ENCODE measurements at places on chromosomes 2 and 18.
A peak's percentile ranks its signal among the peaks of the same experiment; 100 is the strongest.

GRCh38 chr2:47068981-47069627 lies 86.0 kb downstream of the STPG4 start:
- DNase-seq = no peak

DNA sequence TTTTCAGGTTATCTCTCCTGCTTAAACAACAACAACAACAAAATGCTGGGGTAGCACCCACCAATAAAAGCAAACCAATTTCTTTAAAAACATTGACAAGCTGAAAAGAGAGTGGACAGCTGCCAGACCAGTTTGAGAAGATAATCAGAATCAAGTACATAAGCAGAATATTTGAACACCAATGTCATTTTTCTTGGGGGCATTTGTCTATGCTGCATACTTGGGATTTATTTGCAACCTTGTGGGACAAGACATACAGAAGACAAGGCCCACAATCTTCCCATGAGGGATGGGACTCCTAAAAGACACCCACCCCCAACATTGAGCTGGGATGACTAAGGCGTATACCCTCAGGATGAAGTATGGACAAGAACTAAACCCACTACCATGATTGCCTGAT lies 62.2 kb upstream of the NXPH2 start:
- no peak for DNase-seq

GRCh38 chr18:13051159-13051558 lies 60.0 kb downstream of the CEP192 start:
- DNase-seq = no peak

- DNase-seq = no peak
Observed at GRCh38 chr18:53219853-53220252, 879.9 kb downstream of the DCC start.

DNA sequence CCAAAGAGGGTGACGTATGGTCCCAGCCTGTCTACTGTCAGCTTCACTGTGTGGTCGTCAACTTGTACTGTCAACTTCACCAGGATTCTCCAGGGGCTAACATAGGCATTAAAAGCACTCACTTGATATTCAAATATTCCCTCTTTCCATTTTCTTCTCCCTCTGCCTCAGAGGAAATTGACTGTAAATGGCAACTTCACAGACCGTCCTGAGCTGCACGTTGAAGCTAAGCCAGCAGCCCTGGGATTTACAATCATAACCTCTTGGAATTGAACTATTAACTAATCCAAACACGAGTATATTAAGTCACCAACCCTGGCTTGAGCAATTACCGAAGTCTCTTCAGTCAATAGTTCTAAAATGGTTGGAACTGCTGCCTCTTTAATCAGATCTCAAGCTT lies 38.5 kb downstream of the SLC4A3 start:
- DNase-seq = no peak

DNA sequence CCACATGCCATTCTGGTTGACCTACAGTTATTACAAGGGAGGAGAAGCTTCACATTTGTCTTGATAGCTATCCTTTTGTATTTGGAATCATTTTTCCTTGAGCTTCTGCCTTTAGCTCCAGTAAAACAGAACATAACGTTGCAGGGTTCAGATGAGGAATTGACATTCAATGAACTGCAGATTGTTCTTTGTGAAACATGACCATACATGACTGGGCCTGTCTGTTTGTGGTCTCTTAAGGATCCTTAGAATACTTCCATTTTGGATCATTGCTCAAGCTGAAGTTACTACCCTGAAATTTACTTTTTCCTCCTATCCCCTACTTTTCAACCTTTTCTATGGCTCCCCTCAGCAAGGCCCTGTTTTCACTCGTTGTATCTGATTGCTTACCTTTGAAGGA lies 1281.7 kb upstream of the CELF4 start:
- DNase-seq = no peak

DNA sequence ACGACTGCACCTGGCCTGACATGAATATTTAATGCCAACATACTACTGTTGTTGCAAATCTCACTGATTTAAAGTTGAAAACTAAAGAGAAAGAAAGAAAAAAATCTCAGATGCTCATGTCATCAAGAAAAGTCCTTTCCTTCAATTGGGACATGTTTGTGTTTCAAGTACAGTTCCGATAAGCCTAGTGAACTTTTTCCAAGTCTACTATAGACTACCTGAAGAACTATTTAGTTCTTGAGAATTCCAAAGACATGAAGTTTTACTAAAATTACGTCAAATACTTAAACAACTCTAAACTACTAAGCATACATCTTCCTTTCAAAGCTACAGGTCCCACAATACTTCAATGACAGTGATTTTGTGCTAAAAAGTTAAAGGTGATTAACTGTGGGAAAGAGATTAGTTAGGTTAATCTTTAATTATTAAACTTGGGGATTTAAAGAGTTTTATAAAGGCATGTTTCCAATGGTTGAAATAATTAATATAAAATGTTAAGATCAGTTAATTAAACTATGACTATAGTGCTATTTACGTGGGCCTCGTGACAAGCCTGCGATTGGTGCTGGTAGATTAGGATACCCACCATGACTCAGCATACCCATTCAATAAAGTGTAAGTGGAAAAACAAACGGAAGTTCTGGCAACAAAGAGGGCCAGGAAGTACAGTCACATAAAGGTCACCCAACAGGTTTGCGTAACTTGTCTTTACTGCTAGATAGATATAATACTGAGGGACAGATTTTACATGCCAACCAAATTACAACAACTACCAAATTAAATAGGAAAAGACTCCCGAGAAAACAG lies 55.5 kb downstream of the SEPTIN10 start:
- no peak for DNase-seq

DNA sequence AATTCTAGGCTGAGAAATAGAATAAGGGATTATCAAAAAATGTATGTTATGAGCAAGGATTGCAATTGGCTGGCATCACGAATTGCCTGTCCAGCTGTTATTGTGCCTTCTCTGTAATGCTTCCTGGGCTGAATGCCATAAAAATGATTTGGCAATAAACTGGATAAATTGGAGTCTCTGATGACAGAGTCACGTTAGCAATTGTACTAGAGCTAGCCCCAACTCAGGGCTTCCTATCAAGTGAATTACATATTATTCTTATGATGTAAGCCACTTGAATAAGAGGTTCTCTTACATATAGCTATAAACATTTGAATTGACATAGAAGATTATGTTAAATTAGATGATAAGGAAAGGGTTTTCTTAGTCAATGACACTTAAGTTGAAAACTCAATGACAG lies 607.5 kb upstream of the REG3G start:
- no peak for DNase-seq

- no peak for DNase-seq
Observed at GRCh38 chr2:15702452-15702851, 110.8 kb downstream of the DDX1 start.

GRCh38 chr18:60503199-60503598 lies 130.6 kb upstream of the MC4R start:
- no peak for DNase-seq

GRCh38 chr2:133733901-133734255 lies 165.6 kb upstream of the NCKAP5 start:
- no peak for DNase-seq

- no peak for DNase-seq
Observed at GRCh38 chr2:26465981-26466471, 11.9 kb downstream of the OTOF start.

GRCh38 chr18:60259052-60259681 lies 113.4 kb downstream of the MC4R start:
- no peak for DNase-seq

GRCh38 chr2:237670641-237671040 lies 43.3 kb downstream of the LRRFIP1 start:
- DNase-seq = no peak

GRCh38 chr18:32920796-32921787 lies 148.3 kb upstream of the KLHL14 start:
- DNase-seq = no peak

- no peak for DNase-seq
Observed at GRCh38 chr2:72083751-72084583, 63.7 kb downstream of the CYP26B1 start.

DNA sequence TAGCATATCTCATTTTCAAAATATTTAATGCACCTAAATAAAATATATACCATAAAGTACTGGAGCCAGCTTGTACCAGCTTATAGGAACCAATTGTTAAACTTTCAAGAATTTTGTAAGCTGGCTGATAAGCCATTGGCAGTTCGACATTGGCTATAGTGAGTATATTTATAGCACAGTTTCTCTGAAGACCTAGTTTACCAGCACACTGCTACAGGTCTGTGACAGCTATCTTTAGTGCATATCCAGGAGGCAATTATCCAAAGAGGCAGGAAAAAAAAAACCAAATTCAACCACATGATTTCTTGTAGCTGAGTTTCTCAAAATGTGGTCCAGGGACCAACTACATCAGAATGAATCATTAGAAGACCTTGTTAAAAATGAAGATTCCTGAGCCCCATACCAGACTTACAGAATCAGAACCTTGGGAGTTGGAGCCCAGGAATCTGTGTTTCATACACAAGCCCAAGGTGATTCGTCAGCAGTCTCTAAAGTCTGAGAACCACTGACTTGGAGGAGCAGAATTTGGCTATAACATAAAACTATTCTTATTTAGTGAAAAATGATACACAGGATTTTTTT lies 279.0 kb upstream of the NRP2 start:
- no peak for DNase-seq

- DNase-seq = no peak
Observed at GRCh38 chr2:6835467-6835866, 30.2 kb downstream of the CMPK2 start.

DNA sequence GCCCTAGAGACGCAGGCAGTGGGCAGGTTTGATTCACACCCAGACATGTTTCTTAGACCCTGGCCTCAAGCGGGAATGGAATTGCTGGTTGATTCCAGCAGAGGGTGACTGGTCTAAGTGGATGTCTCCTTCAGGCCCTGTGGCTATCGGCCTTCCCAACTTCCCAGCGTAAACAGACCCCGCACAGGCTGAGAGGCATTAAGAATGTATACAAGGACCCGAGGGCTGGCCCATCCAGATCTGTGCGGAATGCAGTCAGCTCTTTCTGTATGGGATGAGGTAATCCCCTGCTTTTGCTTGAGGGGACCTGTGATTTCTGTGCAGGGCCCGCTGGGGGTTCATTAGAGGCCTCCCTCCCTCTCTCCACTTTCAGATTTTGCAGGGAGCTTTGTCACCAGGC lies 6.5 kb downstream of the ACKR3 start:
- DNase-seq = peak; percentile 23

GRCh38 chr18:21703241-21703820 lies 1.2 kb downstream of the ABHD3 start:
- no peak for DNase-seq

- no peak for DNase-seq
Observed at GRCh38 chr2:68317971-68318913, 1.5 kb downstream of the CNRIP1 start.

DNA sequence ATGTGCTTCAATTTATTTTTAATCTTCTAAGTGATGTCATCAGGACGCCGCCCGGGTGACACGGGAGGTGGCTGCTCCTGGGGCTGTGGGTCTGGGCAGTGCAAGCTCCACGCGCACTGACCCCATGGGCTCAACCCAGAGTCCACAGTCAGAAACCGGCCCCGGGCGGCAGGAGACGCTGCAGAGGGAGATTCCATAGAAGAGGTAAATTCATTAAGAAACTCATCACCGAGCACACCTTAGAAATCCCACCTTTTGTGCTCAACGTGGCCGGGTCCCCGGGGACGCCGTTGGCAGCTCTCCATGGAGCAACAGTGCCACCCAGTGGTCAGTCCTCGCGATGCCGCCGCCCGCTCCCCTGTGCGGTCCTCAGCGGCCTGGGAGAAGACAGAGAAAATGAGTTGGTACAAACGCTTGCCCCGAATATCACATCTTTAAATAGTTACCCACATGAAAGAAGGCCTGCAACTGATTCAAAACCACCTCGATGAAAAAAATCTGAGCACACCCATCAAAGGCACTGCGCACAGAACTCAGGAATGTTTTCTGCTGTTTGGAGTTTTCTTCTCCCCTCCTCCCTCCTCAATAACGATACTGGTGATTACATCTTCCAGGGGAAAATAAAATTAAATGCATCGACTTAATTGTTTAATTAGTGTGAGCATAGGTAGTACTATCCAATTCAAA lies 92.6 kb downstream of the CMPK2 start:
- peak; percentile 99 for DNase-seq

- no peak for DNase-seq
Observed at GRCh38 chr2:122145856-122146255, 390.4 kb downstream of the TSN start.

DNA sequence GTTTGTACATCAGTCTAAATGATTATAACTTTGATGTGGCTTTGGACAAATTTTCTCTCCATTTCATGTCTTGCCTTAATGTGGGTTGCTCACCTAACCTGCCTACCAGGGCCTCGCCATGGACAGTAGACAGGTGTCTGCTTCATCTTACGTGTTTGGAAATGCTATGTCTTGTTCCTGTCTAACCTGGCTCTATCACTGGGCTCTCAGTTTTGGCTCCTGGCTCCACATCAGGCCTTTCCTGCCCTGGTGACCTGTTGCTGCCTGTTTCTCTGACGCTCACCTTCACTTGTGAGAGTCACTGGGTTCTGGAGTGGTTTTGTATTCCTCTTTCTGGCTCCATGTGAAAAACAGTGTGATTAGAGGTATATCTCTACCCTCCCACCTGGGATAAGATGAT lies 65.9 kb downstream of the PHLPP1 start:
- no peak for DNase-seq

DNA sequence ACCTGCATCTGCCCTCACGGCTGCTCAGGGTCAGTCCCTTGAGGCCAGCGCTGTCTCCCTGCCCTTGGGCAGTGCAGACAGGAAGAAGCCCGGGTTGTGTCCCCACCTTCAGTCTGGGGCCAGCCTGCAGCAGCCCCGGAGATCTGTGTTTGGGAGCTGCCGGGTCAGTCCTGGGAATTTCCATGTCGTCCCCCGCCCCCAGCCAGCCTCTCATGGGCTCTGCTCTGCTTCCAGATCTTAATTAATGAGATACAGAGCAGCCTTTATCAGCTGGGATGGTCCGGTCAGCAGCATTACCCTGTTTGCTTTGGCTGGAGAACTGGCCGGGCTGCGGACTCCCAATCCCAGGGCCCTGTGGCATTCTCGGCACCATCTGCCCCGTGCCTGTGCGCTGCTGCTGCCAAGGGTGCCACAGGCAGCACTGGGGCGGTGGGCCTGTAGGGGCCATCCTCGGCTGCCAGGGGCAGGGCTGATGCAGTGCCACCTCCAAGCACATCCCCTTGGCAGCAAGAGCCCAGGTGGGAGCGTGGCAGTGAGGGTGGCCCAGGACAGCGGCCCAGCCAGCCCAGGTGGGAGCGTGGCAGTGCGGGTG lies 2.4 kb downstream of the BOK start:
- DNase-seq = no peak

- no peak for DNase-seq
Observed at GRCh38 chr2:172308253-172308935, 119.0 kb upstream of the ITGA6 start.
